ENCODE measurements at places on chromosomes 12 and 14.

GRCh38 chr12:119423285-119423684 lies 88.8 kb downstream of the CCDC60 start:
- no peak for DNase-seq

DNA sequence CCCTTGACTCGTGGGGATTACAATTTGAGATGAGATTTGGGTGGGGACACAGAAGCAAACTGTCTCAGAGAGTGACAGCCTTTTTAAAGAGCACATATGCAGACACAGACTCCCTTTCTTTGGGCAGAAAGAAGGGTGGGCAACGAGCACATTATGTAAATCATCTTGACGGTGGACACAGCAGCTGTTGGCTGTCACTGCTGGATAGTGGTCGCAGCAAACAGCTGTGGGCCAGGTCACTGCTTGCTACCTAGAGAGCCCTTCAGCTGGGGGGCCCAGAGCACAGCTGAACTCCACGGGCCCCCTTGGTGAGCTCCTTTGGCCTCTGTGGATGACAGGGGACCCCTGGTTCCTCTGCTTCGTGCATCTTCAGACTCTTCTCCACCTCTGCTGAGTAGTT lies 23.1 kb downstream of the PPP2R5C start:
- DNase-seq: no peak

DNA sequence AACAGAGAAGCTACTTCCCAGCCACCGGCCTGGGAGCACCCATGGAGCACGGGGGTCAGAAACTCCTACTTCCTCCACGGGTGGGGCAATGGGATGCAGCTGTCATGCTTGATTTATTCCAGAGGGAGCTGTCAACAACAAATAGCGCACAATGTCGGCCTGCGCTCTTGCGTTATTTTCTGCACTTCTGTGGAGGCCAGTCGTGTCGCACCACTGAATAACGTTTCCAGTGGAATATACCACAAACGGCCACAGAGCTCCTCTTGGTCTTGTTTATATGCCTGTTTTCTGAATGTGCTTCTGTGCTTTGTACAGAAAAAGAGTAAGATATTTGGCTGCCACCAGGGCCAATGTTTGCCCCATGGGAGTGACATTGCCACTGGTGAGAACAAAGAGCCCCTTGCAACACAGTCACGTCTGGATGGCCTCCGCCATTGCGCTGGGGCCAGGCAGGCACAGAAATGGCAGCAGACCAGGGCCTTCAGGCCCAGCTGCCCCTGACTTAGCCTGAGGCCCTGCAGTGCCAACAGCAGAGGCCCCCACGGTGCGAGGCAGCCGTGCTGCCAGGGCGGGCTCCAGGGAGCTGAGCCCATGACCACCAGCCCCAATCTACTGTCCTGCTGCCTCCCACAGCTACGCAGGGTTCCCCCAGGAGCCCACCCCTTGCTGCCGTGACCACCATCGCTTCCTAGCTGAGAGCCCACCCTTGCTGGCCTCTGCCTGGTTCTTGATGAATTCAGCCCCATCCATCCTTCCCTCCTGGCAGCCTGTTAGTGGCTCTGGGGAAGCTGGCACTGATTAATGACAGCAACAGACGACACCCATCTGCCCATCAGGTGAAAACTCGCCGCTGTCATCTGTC lies 28.9 kb upstream of the TMEM179 start:
- DNase-seq: no peak

- no peak for DNase-seq
Measured at GRCh38 chr12:62113366-62114011, 146.7 kb upstream of the USP15 start.

Data from D721Med (cell line).